Fibroblast of skin of abdomen (primary cell): ENCODE measurements at places on chromosomes 2 and 18.

GRCh38 chr2:65583061-65583460 is 150.7 kb upstream of the SPRED2 start:
- no peak for DNase-seq

- DNase-seq: no peak
Observed at GRCh38 chr2:240900141-240900860, 4.3 kb upstream of the MAB21L4 start.

GRCh38 chr2:200791905-200792304 is 19.8 kb upstream of the BZW1 start:
- DNase-seq: no peak

- DNase-seq: peak; percentile 7
Observed at GRCh38 chr2:26429779-26430578, 28.3 kb downstream of the DRC1 start.

DNA sequence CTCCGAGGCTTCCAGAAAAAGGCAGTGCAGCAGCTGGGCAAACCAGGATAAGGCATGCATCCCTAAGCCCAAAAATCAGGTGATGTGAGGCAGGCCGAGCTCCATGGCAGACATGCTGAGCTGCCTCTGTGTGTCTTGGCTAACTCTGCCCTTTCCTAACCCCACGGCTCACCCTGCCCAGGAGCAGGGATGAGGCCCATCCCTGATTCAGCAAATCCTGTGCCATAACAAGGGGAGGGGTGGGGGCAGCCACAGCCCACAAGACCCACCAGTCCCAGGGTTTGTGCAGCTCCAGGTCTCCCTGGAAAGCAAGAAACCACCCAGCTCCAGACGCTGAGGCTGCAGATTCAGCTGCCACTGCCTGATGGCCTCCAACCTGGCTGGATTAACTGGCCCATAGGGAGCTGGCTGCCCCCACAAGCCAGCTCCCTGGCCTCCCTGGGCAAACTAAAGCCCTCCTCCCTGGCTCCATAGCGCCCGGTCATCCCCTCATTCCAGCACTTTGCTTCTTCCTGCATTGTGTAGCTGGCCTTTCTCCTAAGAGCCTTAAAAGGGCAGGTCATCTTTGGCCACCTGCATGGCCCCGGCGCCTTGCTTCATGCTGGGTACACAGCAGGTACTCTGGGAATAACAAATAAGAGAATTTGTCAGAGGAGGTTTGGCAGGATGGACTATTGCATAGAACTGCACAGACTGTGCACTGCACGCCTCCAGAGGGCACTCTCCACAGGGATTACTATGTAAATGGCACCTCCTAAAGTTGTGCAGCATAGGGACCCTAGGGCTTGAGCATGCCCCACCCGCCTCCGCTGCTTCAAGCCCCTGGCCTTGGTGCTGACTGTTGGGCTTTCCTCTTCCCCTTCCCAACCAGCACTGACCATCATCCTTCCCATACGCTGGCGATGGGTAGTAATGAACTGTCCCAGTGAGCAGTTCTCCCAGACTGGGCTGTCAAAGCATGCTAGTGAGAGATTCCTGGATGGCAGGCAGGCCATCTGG is 10.7 kb downstream of the STEAP3 start:
- DNase-seq: peak; percentile 35
